ENCODE measurements at places on chromosomes 12 and 14.

GRCh38 chr12:32698285-32698684 lies 19.2 kb downstream of the DNM1L start:
- no peak for DNase-seq

GRCh38 chr12:131356485-131357184 lies 354.3 kb upstream of the SFSWAP start:
- no peak for DNase-seq

DNA sequence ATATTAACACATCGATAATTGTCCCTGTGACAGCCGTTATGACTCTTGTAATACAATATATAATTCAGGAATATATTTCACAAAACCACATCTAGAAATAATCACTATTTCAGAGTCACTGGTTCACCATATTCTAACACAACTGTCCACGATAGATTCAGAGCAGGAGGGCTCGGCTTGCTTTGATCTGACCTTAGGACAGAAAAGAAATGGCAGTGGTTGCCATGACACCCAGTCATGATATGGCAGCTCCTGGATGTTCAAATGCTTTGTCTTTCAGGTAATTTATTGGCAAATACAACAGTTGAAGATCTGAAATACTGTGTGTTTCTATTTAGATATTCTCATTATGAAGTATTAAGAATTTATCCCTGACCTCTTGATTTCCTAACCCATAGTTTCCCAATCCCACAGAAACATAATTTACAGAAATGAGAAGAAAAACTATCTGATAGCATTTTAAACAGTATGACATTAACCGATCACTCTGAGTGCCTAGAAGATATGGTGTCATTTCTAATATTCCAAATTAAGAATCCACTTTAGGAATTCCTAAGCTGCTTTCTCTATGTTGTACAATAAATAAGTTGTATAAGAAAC lies 116.4 kb downstream of the EPS8 start:
- no peak for DNase-seq

DNA sequence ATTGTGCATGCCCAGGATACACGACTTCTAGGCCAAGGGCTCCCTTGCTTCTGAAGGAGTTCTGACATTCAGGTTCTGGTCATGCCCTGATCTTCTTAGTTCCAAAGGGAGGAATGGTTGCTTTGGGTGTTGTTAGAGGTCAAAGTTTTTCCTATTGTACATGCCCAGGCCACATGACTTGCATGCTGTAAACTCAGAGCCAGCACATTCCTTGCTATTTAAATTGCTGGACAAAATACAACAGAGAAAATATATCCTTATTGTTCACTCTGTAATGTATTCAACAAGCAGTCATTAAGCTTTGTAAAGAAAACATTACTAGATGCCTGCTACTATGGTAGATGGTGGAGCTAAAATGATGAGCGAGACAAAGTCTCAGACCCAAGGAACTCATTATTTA lies 71.2 kb upstream of the COCH start:
- DNase-seq: no peak

- DNase-seq: no peak
These were observed 91.9 kb downstream of the SYNE3 start for GRCh38 chr14:95424529-95424928.

DNA sequence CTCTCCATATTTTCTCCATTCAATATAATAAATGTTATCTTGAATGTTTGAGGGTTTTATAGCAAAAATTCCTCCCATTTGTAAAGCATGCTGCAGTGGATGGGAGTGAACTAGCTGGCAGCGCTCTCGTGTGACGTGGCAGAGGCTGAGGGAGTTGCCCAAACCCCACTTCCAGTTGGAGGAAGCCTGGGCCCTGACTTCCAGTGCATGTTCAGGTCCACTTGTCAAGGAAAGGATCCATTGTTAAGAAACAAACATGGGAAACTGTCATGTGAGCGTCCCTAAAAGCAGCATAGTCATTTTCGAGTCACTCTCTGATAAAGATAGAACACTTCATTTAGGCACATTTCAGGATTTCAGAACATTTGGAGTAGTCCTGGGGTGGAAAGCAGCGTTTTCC lies 116.6 kb downstream of the SLC25A47 start:
- DNase-seq: peak; percentile 25

DNA sequence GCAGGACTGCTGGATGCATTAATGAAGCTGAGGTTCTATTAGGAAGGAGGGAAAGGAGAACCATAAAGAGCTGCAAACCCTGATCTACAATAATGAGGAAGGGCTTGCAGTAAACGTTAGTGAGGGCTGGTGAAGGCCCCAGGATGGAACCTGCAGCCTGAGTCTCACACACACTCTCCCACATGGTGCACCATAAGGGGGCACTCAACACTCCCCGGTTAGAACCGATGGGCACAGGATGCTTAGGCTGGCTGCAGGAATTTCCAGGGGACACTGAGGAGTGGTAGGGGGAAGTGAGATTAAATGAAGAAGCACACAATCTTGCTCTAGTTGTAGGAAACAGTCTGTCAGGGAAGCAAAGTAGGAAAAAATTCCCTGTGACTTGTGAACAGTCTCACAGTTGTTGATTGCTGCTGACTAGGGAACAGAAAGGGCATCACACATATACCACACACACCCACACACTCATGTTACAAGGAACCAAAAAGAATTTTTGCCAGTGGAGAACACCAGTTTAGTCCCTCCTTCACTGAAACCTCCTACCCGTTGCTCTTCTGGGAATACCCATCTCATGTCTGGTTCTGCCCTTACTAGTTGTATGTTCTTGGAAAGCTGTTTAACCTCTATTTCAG lies 56.2 kb upstream of the FERMT2 start:
- DNase-seq: no peak

DNA sequence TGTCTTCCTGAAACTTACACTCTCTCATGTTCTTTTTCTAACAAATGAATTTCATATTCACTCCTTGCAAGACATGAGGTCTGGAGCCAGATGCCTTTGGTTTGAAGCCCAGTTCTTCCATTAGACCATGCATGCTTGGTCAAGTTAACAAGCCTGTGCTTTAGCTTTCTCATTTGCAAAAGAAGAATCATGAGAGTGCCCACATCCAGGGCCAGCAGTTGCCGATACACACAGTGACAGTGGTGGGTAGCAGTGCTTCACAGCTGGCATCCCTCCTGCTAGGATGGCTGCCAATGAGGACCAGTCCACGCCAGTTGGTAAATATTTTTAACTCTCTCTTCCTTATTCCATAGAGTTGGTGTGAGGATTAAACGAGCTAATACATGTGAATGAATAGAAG lies 163.1 kb downstream of the PHLDA1 start:
- no peak for DNase-seq

DNA sequence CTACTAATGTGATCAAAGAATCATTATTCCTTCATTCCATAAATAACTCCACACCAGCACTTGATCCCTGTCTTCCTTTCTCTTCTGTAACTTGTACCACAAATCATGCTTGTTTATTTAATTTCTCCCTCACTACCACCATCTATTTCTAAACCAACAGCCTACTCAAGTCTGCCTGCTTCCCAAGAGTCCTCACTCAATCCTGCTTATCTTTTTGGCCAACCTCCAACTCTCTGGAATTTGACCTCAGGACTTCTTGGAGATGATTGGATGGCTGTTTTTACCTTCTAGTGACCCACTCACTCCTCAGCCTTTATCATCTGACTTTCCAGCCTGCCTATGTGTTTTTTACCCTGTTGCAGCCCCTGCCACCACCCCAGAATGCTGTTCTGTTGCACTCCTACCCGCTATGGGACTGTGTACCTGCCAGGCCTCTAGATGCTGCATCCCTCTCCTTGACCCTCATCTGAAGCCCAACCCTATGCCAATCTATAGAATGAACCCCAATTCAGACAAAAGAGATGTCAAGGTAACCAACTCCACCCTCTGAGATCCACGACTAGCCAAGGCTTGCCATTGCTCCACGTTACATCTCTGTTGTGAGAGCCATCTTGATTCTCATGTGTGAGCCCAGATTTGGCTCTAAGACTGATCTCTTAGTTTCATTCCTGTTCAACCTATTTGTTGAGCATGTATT lies 150.2 kb upstream of the PLEKHG7 start:
- DNase-seq: no peak

DNA sequence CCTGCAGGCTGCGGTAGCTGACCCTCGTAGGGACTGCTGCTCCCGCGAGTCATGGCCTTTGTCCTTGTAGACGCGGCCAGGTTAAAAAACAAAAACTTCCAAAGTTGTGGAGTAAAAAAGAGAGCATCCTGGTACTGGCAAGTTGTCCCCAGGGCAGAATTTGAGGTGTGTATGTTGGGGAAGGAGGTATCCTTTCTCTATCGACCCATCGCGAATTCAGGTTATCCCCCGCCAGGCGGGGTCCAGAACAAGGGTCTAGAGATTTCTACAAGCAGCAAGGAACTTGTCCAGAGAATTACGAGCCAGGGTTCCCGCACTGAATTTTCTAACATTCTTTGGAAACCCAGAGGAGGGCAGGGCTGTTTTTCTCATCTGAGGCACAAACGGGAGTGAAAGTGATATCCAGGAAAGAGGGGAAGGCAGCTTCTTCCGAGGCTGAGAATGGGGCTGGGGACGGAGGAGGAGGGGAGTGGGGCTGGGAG lies 16.3 kb downstream of the TBX3 start:
- peak; percentile 60 for DNase-seq

DNA sequence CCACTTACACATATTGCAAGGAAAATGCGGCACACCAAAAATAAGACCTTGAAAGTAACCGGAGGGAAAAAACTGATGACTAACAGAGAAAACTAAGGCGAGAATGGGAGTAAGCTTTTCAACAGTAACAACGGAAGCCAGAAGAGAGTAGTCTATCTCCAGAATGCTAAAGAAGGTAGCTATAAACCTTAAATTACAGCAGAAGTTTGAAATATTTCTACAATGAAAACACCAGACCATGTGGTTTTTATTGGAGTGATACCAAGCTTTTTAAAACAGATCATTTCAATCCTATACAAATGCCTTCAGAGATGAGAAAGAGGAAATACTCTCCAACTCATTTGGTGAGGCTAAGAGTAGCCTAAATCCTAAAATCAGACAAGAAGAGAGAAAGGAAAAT lies 209.5 kb downstream of the ANO6 start:
- no peak for DNase-seq

DNA sequence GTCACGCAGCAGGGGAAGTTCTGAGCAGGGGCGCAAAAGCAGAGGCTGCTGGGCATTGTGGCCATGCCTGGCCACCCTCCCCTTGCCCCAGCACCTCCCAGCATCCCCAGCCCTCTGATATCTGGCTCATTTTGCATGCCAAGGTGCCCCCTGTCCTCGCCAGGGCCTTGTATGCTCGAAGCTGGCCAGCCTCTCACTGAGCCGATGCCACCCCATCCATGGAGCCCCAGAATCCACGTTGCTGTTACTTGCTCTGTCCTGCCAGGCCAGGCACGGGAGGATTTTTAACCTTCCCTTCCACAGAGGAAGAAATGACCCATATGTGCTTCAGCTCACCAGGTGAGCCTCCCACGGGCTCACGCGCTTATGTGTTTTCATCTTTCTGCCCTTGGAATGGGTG lies 413.4 kb downstream of the BCL11B start:
- no peak for DNase-seq

GRCh38 chr12:6322352-6322751 lies 11.9 kb downstream of the PLEKHG6 start:
- DNase-seq: no peak

GRCh38 chr14:91885113-91885712 lies 17.9 kb upstream of the TC2N start:
- no peak for DNase-seq

- DNase-seq: no peak
These were observed 33.6 kb upstream of the HNF1A start for GRCh38 chr12:120944645-120945217.

DNA sequence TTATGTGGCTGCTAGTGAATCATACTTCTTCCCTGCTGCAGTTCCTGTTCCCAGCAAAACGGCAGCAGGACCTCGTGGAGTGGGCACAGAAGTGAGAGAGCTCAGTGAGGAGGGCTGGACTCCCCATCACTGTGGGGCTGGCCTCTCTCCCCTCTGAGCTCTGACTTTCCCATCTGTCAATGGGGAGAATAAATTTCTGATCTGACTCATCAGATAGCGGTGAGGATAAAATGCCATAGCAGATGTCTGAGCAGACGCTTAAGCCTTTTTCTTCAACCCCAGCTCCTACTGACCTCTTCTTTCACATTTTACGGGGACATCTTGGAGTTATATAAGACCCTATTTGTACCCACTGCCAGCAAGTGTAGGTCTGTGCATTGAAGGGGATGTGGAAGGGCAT lies 116.6 kb downstream of the CRACR2A start:
- no peak for DNase-seq

DNA sequence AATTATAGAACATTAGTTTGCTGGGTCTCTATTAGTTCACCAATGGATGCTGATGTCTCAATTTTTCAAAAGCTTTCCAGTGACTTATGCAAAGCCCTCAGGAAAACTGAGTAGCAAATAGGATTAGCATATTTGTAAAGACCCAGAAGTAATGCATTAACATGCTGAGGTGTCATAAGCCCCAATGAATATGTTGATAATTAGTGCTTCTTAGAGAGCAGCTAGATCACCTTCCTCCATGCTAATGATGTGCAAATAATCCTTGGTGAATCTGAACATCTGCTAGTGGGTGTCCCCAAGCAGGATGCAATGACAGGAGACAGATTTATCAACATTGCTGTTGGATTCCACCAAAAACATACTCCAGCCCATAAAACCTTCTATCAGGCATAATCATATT lies 19.0 kb downstream of the IFNG start:
- no peak for DNase-seq

GRCh38 chr14:68295316-68295816 lies 475.8 kb downstream of the RAD51B start:
- DNase-seq: peak; percentile 72

- peak; percentile 16 for DNase-seq
These were observed 279.3 kb upstream of the DDHD1 start for GRCh38 chr14:53432378-53432802.

- no peak for DNase-seq
These were observed 15.8 kb upstream of the TMEM30B start for GRCh38 chr14:61296719-61297502.

GRCh38 chr12:34396006-34396860 lies 373.9 kb downstream of the ALG10 start:
- DNase-seq: no peak

- DNase-seq: no peak
These were observed 2.3 kb downstream of the LARP4 start for GRCh38 chr12:50403001-50403440.

DNA sequence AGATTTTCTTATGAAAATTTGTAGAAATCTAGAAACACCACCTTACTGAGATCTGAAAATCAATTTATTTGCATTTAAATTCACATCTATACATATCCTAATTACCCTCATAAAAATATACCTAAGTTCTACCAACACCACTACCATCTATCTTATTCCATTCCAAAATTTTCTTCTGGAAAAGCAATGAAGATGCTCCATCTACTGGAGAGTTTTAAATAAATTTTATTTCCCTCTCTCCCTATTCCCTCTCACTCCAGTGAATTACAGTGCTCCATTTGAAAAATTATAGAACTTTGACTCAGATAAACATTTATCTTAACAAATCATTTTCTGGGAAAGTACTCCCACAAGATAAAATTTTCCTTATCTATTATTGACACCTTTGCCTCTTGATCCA lies 2.3 kb upstream of the C14orf39 start:
- no peak for DNase-seq
